Neural progenitor cell (in vitro differentiated cells): ENCODE measurements at places on chromosomes 6 and 20.

DNA sequence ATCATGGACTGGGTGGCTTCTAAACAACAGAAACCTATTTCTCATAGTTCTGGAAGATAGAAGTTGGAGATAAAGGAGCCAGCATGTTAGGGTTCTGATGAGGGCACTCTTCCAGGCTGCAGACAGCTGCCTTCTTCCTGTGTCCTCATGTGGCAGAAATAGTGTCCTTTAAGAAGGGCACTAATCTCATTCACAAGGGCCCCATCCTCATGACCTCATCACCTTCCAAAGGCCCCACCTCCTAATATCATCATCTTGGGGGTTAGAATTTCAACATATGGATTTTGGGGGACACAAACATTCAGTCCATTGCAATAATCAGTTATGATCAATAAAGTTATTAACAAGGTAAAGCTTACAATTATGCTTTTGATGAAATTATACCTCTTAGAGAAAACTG, 130.8 kb upstream of the SLC22A23 start:
- no peak for DNase-seq

DNA sequence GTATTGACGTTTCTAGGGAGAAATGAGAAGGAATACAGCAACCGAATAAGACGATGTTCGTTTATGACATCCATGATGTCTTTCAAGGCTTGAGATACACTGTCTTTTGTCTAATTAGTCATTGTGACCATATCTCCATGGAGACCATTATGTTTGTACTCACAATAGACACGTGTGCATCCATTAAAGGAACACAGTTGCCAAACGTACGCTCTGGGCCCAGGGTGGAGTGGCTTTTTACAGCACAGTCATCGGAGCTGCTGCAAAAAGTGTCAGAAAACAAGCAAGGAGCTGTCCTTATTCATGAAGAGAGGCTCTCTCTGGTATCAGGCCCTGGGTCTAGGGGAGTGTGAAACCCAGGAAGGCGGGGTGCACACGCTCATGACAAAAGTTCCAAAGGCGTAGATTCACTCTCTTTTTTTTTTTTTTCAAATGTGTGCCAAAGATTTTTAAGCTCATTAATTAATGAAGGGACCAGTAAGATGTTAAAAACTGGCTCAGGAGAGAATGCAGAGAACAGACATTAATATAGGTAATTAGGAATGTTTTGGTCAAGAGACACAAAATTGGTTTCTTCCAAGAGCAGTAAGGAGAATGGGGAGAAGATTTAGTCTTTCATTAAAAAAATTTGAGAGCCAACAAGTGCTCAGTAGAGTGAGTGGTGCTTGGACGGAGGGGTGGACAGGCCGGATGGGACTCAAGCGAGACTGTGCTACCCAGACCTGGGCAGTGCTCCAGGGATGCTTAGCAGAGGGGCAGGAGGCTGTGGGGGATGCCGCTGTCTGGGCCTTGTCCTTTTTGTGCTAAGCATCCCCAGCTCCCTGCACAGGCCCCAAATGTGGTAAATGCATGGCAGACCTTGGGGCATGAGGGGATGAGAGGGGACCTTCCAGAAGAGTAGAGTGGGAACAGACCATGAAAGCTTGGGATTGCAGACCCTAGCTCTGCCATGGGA, 34.9 kb upstream of the GTSF1L start:
- no peak for DNase-seq

GRCh38 chr6:28807682-28808280, 116.0 kb downstream of the TRIM27 start:
- peak; percentile 75 for DNase-seq

DNA sequence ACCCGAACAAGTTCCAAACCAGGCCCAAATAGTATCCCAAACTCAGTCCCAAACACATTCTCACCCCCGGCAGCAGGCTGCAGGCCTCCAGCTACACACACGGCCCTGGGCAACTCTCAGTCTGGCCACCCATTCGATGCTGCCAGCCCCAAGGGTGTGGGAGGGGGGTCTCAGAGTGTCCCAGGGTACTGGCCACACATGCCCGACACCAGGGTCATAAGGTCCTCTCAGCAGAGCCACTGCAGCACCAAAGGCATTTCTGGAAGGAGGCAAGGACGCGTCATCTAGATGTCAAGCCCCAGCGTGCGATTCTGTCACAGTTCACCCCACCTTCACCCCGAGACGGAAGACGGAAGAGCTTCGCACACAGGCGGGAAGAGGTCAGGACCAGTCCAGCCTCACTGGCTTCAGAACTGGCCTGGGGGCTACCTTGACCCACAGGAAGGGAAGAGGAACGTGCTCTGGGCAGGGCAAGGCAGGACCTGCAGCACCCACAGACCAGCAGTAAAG, 9.5 kb downstream of the MYL9 start:
- no peak for DNase-seq

DNA sequence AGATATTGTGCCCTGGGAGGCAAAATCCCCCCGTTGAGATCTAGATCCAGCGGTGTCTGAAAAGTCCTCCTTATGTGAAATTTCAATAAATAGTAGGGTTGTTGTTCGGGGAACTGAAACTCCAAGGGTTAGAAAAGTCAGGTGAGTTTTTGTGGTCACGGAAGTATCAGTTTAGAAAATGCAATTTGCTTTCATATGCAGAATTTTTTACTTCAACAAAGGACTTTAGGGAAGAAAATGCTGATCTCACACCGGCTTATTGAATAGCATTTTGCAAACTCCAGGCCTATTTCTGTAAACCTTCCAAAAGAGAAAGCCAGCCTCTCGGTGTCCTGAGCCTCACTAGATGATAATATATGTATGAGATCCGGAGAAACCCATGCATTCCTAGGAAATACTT, 254.7 kb downstream of the TSHZ2 start:
- no peak for DNase-seq

DNA sequence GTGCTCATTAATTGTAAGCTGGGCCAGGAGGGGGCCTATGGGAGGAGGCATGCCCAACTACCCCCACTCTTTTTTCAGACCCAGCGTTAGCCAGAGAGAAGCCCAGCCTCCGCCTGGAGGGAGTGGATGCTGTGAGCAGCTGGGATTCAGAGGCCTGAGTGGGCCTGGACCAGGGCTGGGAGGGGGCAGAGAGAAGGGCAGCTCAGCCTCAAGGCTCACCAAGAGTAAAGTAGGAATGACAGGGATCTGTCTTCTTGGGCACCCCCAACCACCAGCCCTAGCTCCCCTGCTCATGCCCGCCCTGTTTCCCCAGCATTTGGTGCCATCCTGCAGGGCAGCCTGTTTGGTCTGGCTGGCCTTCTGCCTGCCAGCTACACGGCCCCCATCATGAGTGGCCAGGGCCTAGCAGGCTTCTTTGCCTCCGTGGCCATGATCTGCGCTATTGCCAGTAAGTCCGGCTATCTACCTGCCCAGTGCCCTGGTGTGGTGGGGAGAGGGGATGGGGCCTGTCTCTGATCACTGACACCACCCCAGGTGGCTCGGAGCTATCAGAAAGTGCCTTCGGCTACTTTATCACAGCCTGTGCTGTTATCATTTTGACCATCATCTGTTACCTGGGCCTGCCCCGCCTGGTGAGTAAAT, 6.8 kb downstream of the SLC29A1 start:
- no peak for DNase-seq

DNA sequence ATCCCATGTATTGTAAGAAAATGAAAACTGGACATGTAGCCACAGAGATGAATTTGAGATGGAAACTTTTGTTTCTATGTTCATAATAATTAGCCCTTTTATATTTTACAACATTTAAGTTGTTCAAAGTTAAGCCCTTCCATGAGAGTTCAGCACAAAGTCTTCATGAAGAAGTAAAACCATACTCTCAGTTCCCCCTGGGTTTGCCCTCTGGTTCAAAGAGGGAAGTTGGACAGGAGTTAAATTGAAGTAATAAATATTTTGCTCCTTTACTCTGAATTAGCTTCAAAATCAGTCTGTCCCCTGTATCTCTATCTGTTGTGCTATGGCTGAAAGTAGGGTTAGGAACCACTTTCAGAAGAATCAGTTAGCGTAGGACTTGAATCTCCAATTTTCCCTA, 31.1 kb downstream of the PHACTR2 start:
- no peak for DNase-seq

DNA sequence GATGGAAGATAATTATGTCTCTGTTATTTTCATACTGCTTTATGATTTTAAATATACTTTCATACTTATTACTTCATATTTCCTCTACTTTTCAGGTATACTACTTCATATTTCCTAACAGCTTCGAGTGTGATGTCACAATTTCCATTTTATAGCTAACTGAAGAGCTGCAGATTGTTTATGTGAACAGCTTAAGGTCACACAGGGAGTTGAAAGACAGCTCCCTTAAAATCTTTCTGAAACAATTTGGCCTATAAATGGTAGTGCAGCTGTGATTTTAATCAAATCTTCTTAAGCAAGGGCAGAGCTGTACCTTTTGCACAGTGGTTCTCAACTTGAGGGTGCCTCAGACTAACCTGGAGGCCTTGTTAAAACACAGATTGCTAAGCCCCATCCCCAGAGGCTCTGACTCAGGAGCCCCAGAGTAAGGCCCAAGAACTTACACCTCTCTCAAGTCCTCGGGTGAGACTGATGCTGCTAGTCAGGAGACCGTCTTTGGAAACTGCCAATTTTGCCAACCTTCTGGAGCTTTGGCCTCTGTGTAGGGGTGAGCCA, 347.0 kb upstream of the HSF2 start:
- DNase-seq, result no peak

GRCh38 chr6:166001359-166001758, 166.3 kb downstream of the TBXT start:
- DNase-seq, result no peak

- no peak for DNase-seq
Observed at GRCh38 chr6:158867381-158868121, 48.4 kb upstream of the EZR start.

DNA sequence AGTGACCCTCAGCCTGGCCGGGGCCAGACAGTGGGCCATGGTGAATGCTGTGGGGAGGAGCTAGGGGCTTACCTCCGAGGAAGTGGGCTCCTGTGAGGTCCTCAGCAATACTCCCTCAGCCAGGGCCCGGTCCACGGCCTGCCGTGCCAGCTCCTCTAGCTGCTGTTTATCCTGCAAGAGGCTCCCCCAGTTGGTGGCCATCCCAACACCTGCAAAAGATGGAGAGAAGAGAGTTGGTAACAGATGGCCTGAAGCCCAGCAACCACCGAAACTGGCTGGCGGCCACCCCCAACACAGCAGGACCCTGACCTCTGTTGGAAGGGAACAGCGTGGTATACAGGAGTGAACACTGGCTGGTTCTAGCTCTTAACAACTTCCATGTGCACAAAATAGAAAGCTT, 4.0 kb downstream of the GSS start:
- no peak for DNase-seq

- DNase-seq, result peak; percentile 56
Observed at GRCh38 chr6:23180504-23181293, 611.3 kb downstream of the HDGFL1 start.

GRCh38 chr20:925516-925915, 9.4 kb upstream of the ANGPT4 start:
- no peak for DNase-seq

- DNase-seq, result peak; percentile 56
Observed at GRCh38 chr20:12970372-12970821, 38.4 kb upstream of the SPTLC3 start.

DNA sequence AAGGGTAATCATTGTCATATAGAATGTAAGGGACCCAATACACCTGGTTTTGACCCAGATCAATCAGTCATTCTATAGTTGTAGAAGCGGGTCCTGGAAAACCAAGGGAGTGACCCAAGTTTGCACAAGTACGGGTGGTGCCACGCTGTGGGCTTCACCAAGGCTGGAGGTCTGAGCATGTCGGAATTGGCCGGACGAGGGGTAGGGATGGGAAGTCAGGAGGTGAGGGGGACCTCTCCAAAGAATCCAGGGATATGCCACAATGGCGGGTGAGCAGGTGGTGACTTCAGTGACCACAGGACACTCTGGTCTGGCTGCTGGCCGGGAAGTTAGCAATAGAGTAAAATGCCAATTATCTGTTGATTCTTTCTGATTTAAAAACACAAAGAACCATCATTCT, 186.6 kb upstream of the FOXQ1 start:
- no peak for DNase-seq

DNA sequence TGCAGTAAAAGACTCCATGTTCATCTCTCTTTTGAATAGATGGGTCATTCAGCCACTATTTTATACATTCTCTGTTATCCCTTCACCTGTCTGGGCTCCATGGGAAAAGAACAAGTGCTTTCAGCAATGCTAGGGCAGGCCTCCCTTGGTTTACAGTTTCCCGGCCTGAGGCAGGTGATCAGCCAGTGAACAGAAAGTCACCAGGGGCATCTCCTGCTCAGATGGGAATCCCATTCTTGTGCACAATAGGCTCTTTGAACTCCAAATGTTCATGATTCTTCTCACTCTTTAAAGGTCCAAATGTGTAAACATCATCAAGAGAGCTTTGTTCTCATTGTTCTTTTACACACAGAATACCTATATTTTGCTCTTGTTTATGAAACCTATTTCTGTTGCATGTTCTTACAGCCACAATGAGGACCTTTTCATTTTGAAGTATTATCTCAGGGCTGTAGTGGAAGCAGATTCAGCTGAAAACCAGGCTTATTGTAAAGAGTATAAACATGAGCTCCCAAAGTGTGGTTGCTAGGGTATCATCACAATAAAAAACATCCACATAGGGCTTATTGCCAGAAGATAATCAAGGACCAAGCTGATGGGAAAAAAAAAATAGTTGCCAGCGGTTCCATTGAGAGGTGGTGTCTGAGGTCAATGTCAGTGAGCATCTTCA, 267.1 kb upstream of the SGK1 start:
- no peak for DNase-seq

DNA sequence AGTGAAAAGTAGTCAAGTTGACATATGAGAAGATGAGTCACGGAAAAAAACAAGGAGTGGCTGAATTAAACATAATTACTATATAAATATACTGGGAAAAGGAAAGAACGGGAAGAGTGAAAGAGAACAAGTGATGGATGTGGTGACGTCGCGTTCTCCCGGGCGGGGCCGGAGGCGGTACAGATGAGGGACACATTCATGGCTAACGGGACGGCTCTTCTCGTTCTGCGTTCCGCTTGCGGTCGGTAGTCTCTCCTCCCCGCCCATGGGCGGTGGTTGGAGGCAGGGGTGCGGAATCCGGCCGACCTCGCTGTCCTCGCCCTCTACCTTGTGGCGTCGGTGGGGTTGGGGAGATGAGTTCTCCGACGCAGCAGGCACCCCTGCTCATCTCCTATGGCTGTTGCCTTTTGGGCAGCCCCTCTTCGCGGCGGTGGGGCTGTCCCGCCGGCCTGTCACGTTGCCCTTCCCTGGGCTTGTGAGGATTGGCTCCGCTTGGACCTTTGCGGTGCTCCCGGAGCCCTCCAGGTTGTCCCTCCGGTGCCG, 22.5 kb downstream of the HLA-G start:
- no peak for DNase-seq

DNA sequence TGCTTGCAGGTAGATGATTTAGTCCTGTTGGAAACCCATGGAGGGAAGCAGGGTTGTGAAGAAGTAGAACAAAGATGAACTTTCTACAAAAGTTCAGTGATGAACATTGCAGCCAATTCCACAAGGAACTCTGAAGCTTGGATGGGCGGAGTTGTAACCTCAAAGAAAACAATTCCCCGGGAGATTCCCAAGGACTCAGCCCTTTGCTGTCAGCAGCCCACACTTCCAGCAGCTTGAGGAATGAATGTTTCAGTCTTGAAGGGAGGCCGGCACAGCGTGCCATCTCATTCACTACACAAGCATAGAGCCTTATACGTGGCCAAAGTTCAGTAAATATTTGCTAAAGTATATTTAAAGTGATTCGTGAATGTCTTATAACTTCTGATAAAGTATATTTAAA, 269.4 kb downstream of the NKAIN2 start:
- peak; percentile 53 for DNase-seq
